Aorta (tissue), 5 donors: ENCODE measurements at places on chromosomes 12 and 14. TPM values are rescaled to one million over a fixed set of nuclear protein-coding genes. Genes with fewer than 3 reads are reported as not detected.

DNA sequence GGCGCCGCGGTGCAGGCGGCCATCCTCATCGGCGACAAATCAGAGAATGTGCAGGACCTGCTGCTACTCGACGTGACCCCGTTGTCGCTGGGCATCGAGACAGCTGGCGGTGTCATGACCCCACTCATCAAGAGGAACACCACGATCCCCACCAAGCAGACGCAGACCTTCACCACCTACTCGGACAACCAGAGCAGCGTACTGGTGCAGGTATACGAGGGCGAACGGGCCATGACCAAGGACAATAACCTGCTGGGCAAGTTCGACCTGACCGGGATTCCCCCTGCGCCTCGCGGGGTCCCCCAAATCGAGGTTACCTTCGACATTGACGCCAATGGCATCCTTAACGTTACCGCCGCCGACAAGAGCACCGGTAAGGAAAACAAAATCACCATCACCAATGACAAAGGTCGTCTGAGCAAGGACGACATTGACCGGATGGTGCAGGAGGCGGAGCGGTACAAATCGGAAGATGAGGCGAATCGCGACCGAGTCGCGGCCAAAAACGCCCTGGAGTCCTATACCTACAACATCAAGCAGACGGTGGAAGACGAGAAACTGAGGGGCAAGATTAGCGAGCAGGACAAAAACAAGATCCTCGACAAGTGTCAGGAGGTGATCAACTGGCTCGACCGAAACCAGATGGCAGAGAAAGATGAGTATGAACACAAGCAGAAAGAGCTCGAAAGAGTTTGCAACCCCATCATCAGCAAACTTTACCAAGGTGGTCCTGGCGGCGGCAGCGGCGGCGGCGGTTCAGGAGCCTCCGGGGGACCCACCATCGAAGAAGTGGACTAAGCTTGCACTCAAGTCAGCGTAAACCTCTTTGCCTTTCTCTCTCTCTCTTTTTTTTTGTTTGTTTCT is 1.7 kb downstream of the HSPA2 start:
- no peaks in the 10 kb centered on the region for H3K36me3 ChIP-seq
- peak overlapping the region; percentile 40 for H3K4me3 ChIP-seq
- no peak overlapping the region for H3K27ac ChIP-seq
- DNase-seq, result no peak
- no peaks in the 10 kb centered on the region for H3K27me3 ChIP-seq

DNA sequence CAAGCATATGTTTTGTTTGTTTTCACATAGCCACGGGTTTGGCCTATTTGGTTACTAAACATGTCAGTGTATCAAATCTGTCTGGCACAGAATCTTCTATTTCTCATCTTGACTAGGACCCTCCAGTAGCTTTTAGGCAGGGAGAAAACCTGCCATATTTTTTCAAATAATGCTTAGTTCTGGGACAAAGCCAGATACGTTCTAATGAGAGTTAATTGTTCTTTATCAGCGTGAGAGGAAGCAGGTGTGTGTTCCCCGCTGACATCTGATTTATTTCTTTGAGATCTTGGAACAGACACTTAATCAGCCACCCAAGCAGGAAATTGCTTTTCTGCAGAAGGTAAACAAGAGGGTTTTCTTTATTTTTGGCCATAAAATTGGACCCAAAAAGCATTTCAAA is 54.8 kb downstream of the GOLGA5 start:
- H3K4me1 ChIP-seq, result no peaks in the 10 kb centered on the region
- H3K36me3 ChIP-seq, result no peaks in the 10 kb centered on the region
- no peak overlapping the region for H3K4me3 ChIP-seq

DNA sequence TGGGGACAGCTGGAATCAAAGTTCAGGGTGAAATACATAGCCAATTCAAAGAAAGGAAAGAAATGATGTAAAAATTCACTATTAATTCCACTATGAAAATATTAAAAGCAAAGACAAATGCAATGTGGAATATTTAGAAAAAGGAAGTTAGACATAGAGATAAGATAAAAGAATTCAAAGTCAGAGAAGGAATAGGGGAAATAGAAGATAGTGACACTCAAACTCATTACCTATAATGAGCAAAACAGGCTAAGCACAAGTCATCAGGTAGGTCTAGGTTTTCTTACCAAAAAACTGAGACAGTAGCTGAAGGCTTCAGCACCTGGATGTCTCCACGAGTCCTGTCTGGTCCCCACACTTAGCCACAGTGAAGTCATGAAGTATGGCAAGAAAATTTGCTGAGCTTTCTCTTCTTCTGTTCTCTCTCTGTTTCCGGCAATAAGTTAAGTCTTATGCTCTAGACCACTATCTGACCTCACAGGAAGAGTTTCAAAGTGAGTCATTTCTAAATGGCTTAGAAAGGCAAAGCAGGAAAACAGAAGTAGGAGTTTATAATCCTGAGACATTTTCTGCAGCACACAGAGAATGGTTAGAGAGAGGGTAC is at the start of gene C3AR1:
Gene C3AR1, minus strand, starts transcription at position 369 of the 604 bp plus-strand sequence. CDS start 6,174 bp downstream, outside the sequence.
- H3K4me3 ChIP-seq, result no peak within 1 kb of the TSS
- no peaks in the 10 kb centered on the region for H3K27me3 ChIP-seq
- DNase-seq, result no peak
- H3K27ac ChIP-seq, result no peak within 1 kb of the TSS
- H3K4me1 ChIP-seq, result no peaks in the 10 kb centered on the region

- H3K4me3 ChIP-seq, result no peak overlapping the region
- DNase-seq, result no peak
- H3K4me1 ChIP-seq, result no peaks in the 10 kb centered on the region
- no peaks in the 10 kb centered on the region for H3K36me3 ChIP-seq
These were observed 34.3 kb downstream of the KLHDC1 start for GRCh38 chr14:49727171-49727570.

DNA sequence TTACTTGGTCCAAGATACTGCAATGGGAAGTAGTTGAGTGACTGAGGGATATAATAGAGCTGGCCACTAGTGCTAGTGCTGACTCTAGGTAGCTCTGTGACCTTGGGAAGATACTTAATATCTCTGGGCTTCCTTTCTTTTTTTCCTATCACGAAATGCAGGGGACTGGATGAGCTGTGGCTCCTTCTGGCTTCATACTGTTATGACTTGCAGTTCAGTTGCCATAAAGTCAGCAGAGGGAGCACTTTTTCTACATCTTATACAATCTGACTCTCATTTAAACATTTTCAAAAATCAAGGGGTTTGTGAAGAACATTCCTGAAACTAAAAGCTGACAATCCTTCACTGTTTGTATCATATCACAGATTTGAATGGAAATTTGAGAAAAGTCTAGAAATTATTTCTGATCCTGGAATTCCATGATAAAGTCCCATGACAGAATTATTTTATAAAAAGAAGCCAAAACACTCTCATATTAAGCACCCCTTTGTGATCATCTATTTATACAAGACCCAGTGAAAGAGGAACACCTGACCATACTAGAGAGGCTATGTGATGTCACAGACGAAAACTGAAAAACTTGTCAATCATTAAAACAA is 5.3 kb downstream of the BHLHE41 start:
- H3K27ac ChIP-seq, result no peak overlapping the region
- H3K4me3 ChIP-seq, result no peak overlapping the region
- H3K36me3 ChIP-seq, result no peaks in the 10 kb centered on the region
- H3K27me3 ChIP-seq, result no peaks in the 10 kb centered on the region
- no peak for DNase-seq
- no peaks in the 10 kb centered on the region for H3K4me1 ChIP-seq

The PA2G4 gene
- 59.9 TPM for total RNA-seq

The FGF23 gene
- total RNA-seq, result not detected

The ADAMTS20 gene
- total RNA-seq, result not detected

The OR4K13 gene
- not detected for total RNA-seq

The NR1H4 gene
- total RNA-seq, result not detected
